ENCODE measurements at places on chromosomes 11 and 22.

GRCh38 chr11:122978299-122978620 is 3.4 kb downstream of the BSX start:
- no peak for DNase-seq

- no peak for DNase-seq
These were observed 80.5 kb upstream of the GDPD4 start for GRCh38 chr11:77381729-77382665.

GRCh38 chr11:79465160-79465559 is 24.3 kb upstream of the TENM4 start:
- DNase-seq = no peak

- DNase-seq = no peak
These were observed 9.8 kb upstream of the DSCAML1 start for GRCh38 chr11:117806846-117807245.

- DNase-seq = no peak
These were observed 58.0 kb downstream of the C11orf91 start for GRCh38 chr11:33642461-33643166.

GRCh38 chr22:19082793-19083192 is 39.4 kb downstream of the DGCR2 start:
- no peak for DNase-seq

DNA sequence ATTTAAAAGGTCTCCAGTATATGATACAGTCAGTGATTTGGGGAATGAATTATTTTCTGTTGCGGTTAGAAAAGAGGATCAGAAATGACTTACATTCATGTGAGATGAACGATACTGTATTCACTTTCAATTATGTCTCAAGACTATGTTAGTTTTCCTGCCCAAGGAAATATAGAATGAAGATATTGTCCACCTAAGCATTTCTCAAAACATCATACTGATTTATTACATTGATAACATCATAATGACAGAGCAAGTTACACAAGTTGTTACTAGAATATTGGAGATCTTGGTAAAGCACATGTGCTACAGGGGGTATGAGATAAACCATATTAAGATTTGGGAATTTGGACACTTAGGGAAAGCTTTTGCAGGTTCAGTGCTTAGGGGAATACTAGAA is 67.8 kb upstream of the OR9G4 start:
- DNase-seq = no peak

GRCh38 chr22:36977401-36977861 is 41.8 kb downstream of the TST start:
- DNase-seq = peak; percentile 86

GRCh38 chr11:26323837-26324236 is 8.1 kb upstream of the ANO3 start:
- no peak for DNase-seq

GRCh38 chr11:107446822-107447431 is 10.7 kb downstream of the CWF19L2 start:
- no peak for DNase-seq

GRCh38 chr22:33303099-33303498 is 244.9 kb upstream of the SYN3 start:
- DNase-seq = no peak

DNA sequence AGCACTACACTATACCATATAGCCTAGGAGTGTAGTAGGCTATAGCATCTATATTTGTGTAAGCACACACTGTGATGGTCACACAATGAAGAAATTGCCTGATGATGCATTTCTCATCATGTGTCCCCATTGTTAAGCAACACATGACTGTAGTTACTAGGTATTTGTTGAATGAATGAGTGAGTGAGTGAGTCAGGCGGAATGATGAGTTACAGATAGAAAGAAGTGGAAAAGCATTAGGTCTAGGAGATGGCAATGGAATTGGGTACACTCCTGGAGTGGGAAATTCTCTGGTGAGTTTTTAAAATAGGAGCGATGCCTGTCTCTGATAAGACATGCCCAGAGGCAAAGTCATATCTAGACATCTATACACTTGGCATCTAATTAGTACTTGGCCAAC is 160.5 kb upstream of the TBCEL start:
- DNase-seq = no peak

DNA sequence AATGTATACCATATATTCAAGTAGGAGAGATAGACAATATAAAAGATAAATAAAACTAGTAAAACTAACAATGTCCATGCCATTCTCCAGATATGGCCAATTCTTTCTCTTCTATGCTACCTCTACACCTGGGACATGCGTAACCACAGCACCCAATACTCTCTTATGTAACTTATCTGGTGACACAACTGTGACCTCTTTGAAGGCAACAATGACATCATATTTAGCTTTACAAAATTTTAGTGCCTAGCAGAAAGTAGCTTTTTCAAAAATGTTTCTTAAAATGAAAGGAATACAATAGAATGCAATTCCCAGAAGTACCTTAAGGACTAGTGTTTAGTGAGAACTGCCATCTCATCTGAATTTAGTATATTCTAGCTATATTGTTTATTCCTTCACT is 36.8 kb downstream of the CDON start:
- DNase-seq = no peak

- no peak for DNase-seq
These were observed 16.5 kb downstream of the PPP2R1B start for GRCh38 chr11:111749646-111750045.

- no peak for DNase-seq
These were observed 80.1 kb upstream of the E2F8 start for GRCh38 chr11:19320827-19321226.
